ENCODE measurements at places on chromosomes 7 and 10.
A peak's percentile ranks its signal among the peaks of the same experiment; 100 is the strongest.

DNA sequence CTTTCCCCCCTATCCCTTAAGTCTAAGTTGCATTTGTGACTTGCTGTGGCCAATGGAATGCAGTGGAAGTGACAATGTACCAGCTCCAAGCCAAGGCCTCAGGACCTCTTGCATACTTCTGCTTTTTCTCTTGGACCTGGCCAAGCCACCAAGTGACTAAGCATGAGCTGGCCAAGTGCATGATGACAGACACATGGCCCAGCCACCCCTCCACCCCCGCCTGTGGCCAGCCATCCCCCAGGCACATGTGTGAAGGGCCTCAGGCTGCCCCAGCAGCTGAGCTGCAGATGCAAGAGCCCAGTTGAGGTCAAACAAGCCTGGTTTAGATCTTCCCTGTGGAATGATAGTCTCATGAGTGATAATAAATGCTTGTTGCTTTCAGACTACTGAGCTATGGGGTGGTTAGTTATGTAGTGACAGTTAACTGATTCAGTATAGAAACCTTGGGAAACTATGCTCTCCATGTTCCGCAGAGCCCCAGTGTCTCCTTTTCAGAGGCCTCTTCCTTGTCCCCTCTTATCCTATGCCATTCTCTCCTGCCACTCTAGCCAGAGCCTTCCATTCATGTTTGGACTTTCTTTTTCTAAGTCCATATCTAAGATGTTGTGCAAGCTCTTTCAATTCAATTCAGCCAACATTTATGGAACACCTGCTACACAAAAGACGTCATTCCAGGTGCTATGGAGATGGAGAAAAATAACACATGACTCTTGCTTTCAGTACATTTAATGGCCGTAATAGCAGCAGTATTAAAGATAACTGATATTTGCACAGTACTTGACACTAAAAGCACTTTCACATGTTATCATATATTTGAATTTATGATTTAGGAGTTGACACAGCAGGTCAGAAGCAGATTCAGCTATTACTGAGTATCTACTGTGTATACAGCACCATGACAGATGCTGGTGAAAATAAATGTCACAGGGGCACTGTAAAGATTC, 55.5 kb upstream of the LOXL4 start:
- peak; percentile 37 for DNase-seq

DNA sequence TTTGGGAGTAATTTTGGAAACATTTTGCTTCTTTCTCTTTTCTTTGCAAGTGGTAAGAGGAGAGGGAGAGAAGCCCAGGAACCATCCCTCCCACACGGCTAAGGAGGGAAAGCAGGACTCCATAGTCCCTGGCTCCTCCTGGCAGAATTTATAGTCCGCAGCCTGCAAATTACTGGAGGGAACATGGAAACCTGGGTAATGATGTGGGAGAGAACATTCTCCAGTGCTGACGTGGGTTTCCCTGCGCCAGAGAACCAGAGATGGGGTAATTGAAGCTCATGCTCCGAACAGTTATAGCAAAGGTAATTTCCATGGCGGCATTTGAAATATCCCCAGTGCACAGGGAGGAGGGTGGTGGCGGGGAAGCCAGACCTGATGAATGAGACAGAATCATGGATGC, 320.4 kb downstream of the RPS24 start:
- no peak for DNase-seq

DNA sequence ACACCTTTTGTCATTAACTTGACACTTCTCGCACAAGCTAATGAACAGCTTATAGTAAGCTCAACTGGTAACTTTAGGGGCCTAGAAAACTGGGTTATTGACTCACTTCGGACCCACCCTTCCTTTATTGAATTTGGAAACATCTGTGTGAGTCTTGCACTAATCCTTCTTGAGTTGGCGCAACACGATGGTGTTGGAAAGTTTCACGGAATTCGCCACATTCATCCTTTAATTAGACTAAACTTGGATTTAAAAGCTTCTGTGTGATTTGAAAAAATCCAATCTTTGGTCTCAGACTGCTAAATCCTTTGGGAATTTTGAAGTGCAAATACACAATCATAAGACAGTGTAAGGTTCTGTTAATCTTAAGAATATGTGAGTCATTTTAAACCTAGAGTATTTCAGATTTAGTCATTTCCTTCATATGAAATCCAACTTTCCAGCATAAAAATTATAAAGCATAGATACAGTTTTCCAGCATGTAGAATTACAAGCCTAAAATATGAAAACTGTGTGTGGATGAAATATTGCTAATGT, 15.1 kb downstream of the FZD8 start:
- no peak for DNase-seq

- no peak for DNase-seq
Observed at GRCh38 chr7:149832332-149833041, 5.7 kb upstream of the ZNF862 start.

GRCh38 chr10:24390746-24391145, 181.8 kb downstream of the KIAA1217 start:
- DNase-seq, result peak; percentile 15

- no peak for DNase-seq
Observed at GRCh38 chr7:2824678-2825461, 19.2 kb downstream of the GNA12 start.

GRCh38 chr7:103851357-103851756, 138.1 kb downstream of the RELN start:
- DNase-seq, result peak; percentile 45

DNA sequence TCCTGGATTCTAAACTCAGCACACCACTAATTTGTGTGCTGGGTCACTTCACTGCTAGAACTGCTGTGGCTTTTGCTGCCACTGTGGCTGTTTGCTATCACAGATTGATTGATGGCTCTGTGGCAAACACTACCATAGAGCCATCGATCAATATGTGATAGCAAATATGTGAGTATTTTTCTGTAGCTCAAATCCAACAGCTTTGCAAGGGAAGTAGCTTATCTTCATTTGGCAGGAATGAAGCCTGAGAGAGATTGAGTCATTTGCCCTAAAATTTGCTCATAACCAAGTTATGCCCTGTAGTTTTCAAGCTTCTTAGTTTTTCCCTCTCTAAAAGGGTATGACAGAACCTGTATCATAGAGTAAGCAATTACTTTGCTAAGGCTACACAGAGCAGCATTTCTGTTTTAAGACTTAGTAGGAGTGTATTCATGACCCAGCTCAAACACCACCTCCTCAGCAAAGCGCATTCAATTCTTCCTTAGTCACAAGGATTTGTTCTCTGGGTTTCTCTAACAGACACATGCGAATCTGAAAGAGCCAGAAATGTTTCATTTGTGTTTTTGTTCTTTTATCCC, 43.1 kb downstream of the MINPP1 start:
- no peak for DNase-seq

GRCh38 chr7:31307972-31308371, 32.6 kb downstream of the NEUROD6 start:
- no peak for DNase-seq

GRCh38 chr10:84987039-84987438, 658.6 kb downstream of the CCSER2 start:
- no peak for DNase-seq

DNA sequence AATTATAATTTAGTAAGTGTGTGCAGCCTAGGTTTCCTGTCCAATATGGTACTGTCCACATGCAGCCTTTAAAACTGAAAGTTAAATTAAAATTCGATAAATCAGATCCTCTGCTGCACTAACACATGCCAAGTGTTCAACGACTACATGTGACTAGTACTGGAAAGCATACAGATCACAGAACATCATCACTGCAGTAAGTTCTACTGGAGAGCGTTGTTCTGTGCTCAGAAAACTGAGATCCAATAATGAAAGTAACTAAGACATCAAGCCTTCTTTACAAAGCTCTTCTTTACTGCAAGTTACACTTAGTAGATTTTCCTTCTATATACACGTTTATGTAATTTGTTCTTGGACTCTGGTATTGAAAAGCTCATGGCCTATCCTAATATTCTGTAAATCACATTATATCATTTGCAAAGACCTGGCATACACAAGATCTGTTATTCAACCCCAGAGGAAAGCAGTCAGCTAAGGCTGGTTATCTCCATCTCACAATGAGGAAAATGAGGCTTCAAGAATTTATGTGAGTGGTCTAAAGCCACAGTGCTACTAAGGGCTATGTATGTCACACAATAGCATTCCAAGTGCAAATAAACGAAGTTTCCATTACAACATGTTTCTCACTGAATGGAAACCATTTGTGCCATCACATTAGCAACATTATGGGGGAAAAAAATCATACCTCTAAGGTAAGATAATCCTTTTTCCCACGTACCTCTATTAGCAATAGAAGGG, 77.6 kb downstream of the VPS41 start:
- no peak for DNase-seq

GRCh38 chr10:114520453-114520852, 116.2 kb upstream of the AFAP1L2 start:
- no peak for DNase-seq

DNA sequence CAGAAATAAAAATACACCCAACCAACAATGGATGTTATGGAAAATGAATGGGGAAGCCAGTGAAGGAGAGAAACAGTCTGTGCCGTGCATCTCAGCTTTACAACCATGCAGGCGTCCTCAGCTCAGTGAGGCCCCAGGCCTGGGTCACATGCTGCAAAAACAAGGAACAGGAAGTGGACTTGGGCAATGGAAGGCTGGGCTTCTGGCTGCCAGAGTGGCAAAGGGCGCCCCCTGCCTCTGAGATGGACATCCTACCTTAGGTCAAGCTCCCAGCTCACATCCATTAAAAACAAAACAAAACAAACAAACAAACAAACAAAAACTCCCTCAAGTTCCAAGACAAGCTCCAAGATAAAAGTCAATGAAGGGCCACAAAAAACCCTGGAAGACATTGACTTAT, 54.7 kb upstream of the AFAP1L2 start:
- no peak for DNase-seq

GRCh38 chr7:4713183-4713784, 31.2 kb downstream of the FOXK1 start:
- DNase-seq, result peak; percentile 57

GRCh38 chr10:93954726-93955363, 38.9 kb upstream of the PLCE1 start:
- DNase-seq, result no peak

- DNase-seq, result no peak
Observed at GRCh38 chr10:112917681-112918080, 32.4 kb upstream of the TCF7L2 start.

DNA sequence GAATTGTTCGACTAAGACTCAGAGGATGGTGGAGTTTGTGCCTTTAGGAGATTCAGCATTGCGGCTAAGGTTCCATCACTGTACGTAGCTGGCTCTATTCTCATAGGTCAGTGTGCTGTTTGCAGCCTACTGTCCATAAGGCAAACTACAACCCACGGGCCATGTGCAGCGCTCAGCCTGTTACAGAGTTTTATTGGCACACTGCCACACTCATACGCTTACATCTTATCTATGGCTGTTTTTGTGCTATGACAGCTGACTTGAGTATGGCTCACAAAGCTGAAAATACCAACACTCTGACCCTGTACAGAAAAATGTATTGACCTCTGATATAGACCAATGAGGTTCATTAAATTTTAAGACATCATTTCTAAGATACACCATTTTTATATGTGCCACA, 114.5 kb downstream of the ARID5B start:
- no peak for DNase-seq

- peak; percentile 68 for DNase-seq
Observed at GRCh38 chr10:59181668-59182067, 5.2 kb downstream of the PHYHIPL start.

- DNase-seq, result no peak
Observed at GRCh38 chr7:88969167-88969566, 173.6 kb upstream of the TEX47 start.

- DNase-seq, result no peak
Observed at GRCh38 chr10:102796407-102797176, 40.6 kb downstream of the CYP17A1 start.

Data from astrocyte of the cerebellum (primary cell).